ENCODE measurements at places on chromosomes 12 and 14. TPM values are rescaled to one million over a fixed set of nuclear protein-coding genes. Genes with fewer than 3 reads are reported as not detected.

ITGA5 gene
- 29.9 TPM for total RNA-seq

TAS2R13 gene
- total RNA-seq, result 2.1 TPM

RAP1B gene
- total RNA-seq, result 238 TPM

CCDC177 gene
- not detected for total RNA-seq

DNA sequence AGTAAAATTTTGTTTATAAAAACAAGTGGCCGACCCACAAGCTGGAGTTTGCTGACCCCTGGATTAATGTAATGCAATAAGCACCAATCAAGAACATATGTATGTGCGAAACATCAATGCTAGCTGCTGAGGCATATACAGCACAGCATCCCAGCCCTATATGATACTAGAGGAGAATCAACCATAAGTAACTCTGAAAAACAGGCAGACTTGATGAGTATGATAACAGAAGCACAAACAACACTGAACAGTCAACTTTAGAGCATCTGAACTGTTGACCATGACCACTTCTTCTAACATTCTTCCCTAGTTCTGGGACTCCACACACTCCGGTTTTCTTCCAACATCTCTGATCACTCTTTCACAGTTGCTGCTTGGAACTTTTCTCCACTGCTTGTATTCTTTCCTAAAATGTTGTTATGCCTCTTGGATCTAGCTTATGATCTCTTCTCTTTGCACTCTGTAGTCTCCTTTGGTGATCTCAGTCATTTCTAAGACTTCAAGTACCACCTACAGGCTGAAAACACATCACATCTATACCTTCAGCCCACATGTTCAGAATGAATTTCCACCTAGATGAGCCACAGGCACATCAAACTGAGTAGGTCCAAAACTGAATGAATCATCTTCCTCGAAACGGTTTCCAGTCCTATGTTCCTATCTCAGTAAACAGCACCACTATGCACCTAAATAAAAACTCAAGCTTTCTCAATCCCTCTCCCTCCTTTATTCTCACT lies 57.2 kb downstream of the STXBP6 start:
- peak; percentile 71 for ATAC-seq

DNA sequence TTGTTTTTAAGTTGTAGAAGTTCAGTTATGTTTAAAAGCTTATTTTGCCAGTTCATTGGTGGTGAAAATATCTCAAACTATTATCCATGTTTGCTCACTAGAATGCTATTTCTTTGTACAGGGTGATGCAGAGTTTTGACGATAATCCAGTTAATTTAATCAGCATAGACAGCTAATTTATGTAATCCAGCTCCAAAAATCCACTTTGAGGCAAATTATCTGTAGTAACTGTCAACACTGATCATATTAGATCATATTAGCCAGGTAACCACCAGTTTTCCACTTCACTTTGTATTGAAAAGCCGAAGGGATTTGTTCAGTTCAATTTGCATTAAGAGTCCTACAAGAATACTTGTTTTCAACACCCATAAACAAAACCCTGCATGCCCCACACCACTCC lies 378.6 kb downstream of the PDZRN4 start:
- ATAC-seq, result no peak
